ENCODE measurements at places on chromosomes 6 and 20. TPM values are rescaled to one million over a fixed set of nuclear protein-coding genes. Genes with fewer than 3 reads are reported as not detected.

Gene SPDEF
- total RNA-seq: not detected

GRCh38 chr6:11878029-11878428, 99.4 kb upstream of the ADTRP start:
- H3K4me1 ChIP-seq: no peaks in the 10 kb centered on the region
- no peak overlapping the region for H3K27ac ChIP-seq
- H3K36me3 ChIP-seq: no peaks in the 10 kb centered on the region
- no peaks in the 10 kb centered on the region for H3K27me3 ChIP-seq
- no peak for DNase-seq

DNA sequence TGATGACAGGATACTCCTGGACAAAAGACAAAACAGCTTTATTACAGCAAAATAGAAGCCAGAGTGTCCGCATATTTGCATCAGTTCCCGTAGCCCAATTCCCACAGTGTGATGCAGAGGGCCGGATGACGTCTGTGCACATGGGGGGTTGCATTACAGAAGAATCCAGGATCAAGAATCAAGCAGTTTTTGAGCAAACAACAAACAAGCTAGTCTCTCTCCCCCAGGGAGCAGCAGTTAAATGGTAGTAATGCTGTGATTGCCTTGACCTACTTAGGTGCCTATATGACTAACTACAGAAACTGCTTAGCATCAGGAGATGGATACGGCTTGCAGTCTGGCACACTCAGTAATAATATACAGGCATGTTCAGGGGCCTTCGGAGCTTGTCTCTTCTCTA, 3.2 kb upstream of the SDHAF4 start:
- H3K4me3 ChIP-seq: no peak overlapping the region
- DNase-seq: no peak
- peaks cover 23% of the 10 kb centered on the region for H3K36me3 ChIP-seq
- H3K27ac ChIP-seq: no peak overlapping the region

DNA sequence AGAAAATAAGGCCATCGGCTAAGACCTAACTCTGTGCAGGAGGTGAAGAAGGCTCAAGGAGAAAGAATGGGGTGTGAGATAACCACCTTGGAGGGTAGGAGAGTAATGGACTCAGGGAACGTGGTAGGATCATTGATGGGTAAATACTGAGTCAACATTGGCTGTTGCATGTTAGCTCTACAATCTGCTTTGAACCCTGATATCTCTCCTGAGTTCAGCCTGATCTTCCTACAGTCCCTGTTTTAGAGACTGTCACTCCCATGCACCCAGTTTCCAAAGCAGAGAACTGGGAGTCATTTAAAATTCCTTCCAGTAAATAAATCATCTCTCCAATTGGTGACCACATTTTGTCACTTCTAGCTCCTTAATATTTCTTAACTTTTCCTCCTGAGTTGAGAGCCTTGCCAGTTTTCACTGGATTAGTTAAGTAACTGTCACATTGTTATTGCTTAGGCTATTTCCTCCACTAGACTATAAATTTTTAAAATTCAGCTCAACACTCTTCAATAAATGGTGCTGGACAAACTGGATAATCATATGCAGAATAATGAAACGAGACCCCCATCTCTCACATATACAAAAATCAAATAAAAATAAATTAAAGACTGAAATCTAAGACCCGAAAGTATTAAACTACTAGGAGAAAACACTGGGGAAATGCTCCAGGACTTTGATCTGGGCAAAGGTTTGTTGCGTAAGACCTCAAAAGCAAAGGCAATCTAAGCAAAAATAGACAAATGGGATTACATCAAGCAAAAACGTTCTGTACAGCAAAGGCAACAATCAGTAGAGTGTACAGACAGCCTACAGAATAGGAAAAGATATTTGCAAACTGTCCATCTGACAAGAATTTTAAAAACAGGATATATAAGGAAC, 138.9 kb upstream of the TMEM170B start:
- H3K36me3 ChIP-seq: no peaks in the 10 kb centered on the region
- no peaks in the 10 kb centered on the region for H3K4me1 ChIP-seq
- DNase-seq: no peak

Gene PROKR2
- total RNA-seq: not detected

Gene LTA
- not detected for total RNA-seq

All from esophagus squamous epithelium (tissue), 5 donors.